Activated CD4-positive, alpha-beta T cell treated with anti-CD3 and anti-CD28 coated beads, Interleukin-2, amount 10 ng/mL, durations not matched to agents 7 days and 5 days (primary cell): ENCODE measurements at places on chromosomes 12 and 14. TPM values are rescaled to one million over a fixed set of nuclear protein-coding genes. Genes with fewer than 3 reads are reported as not detected.

HSPB8 gene
- not detected for total RNA-seq

EIF2B2 gene
- 58.1 TPM for total RNA-seq

GPHN gene
- 20.2 TPM for total RNA-seq

CAPZA3 gene
- total RNA-seq, result not detected

TAS2R8 gene
- not detected for total RNA-seq

GRCh38 chr14:44168566-44168965, 338.5 kb downstream of the FSCB start:
- no peaks in the 10 kb centered on the region for H3K27me3 ChIP-seq
- H3K4me3 ChIP-seq, result no peak overlapping the region
- H3K36me3 ChIP-seq, result no peaks in the 10 kb centered on the region
- no peak for DNase-seq

GRCh38 chr12:90653040-90653439, 301.9 kb downstream of the CCER1 start:
- H3K27ac ChIP-seq, result no peak overlapping the region
- no peak overlapping the region for H3K4me3 ChIP-seq
- H3K27me3 ChIP-seq, result no peaks in the 10 kb centered on the region
- no peaks in the 10 kb centered on the region for H3K4me1 ChIP-seq

- DNase-seq, result no peak
- H3K4me1 ChIP-seq, result no peaks in the 10 kb centered on the region
- H3K27ac ChIP-seq, result no peak overlapping the region
- H3K36me3 ChIP-seq, result no peaks in the 10 kb centered on the region
- no peaks in the 10 kb centered on the region for H3K27me3 ChIP-seq
Measured at GRCh38 chr12:33486058-33486457, 46.4 kb upstream of the SYT10 start.

DNA sequence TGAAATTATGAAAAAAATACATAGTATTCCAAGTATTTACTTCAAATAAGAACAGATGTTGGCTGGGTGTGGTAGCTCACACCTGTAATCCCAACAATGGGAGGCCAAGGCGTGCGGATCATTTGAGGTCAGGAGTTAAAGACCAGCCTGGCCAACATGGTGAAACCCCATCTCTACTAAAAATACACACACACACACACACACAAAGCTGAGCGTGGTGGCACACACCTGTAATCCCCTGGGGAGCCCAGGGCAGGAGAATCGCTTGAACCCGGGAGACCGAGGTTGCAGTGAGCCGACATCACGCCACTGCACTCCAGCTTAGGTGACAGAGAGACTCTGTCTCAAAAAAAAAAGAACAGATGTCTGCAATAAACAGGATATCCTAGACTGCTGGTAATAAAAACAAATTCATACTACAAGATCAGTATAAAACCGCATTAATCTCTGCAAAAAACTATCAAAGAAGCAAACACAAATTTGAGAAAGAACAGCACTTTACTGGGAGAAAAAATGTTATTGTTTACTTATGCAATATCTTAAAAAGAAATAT, 23.8 kb downstream of the EEA1 start:
- no peak overlapping the region for H3K4me3 ChIP-seq
- H3K27ac ChIP-seq, result no peak overlapping the region
- H3K36me3 ChIP-seq, result peaks cover 28% of the 10 kb centered on the region
- no peaks in the 10 kb centered on the region for H3K27me3 ChIP-seq
- peaks cover 30% of the 10 kb centered on the region for H3K4me1 ChIP-seq

GRCh38 chr12:15834575-15834974, 45.4 kb upstream of the EPS8 start:
- no peak overlapping the region for H3K4me3 ChIP-seq
- H3K4me1 ChIP-seq, result no peaks in the 10 kb centered on the region
- H3K36me3 ChIP-seq, result no peaks in the 10 kb centered on the region

- no peak overlapping the region for H3K4me3 ChIP-seq
- H3K27ac ChIP-seq, result peak overlapping the region; percentile 97
- no peak for DNase-seq
- peaks cover 84% of the 10 kb centered on the region for H3K4me1 ChIP-seq
- H3K27me3 ChIP-seq, result no peaks in the 10 kb centered on the region
- H3K36me3 ChIP-seq, result peaks cover 2% of the 10 kb centered on the region
Measured at GRCh38 chr14:91875525-91876286, 8.4 kb upstream of the TC2N start.
